Bone marrow (tissue), 2 donors: ENCODE measurements at places on chromosomes 2 and 18.

DNA sequence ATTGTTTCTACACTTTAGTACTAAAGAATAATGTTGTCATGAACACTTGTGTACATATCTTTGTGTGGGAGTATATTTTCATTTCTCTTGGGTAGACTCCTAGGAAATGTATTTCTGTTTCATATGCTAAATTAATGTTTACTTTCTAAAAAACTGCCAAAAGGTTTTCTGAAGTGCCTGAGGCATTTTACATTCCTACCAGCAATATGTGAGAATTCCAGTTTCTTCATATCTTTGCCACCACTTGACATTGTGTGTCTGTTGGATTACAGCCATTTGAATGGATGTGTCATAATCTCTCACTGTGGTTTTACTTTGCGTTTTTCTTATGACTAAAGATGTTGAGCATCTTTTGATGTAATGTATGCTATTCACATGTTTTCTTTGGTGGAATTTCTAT, 428.2 kb upstream of the KCNH7 start:
- no peak for DNase-seq

- DNase-seq, result no peak
These were observed 322.6 kb downstream of the RBM43 start for GRCh38 chr2:150939087-150939486.

GRCh38 chr2:68190991-68191731, 33.5 kb downstream of the PNO1 start:
- DNase-seq, result no peak

- DNase-seq, result peak; percentile 86
These were observed 505.6 kb upstream of the SLC8A1 start for GRCh38 chr2:40957508-40957907.

DNA sequence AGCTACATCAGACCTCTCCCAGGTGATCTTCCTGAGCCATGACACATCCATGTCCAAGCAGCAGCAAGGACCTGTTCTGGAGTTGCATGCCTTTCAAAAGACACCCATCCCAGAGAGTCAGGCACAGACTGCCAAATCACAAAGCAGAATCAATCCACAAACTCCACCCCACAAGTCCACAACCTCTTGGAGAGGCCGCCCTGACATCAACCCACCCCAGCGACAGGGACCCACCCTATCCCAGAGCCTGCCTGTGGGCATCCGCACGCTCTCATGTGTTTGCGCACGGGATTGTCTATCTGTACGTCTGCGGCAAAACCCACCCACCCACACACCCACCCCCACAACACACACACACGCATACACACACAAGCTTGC, 11.9 kb downstream of the SMAD7 start:
- no peak for DNase-seq

- no peak for DNase-seq
These were observed 43.9 kb downstream of the TOGARAM2 start for GRCh38 chr2:29024882-29025430.

DNA sequence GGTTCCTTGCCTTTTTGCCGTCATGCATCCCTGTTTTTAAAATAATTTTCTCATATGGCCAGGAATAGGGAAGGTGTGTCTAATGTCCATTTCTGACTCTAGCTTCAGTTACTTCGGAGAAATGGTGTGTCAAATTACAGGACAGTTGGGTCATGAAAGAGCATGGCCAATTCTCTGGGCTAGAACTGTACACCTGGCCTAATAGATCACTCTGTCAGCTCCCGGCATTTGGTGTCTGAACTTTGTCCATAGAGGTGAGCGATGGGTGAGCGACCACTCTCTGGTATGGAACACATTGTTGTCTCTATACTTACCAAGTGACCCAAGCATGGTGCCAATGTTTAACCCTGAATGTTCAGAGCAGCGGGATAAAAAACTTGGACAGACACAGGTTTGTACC, 38.3 kb upstream of the ASB18 start:
- no peak for DNase-seq

GRCh38 chr18:9742524-9743131, 34.5 kb downstream of the RAB31 start:
- DNase-seq, result no peak

GRCh38 chr2:235746257-235746934, 252.6 kb downstream of the AGAP1 start:
- no peak for DNase-seq

GRCh38 chr2:235579128-235579527, 85.3 kb downstream of the AGAP1 start:
- no peak for DNase-seq

DNA sequence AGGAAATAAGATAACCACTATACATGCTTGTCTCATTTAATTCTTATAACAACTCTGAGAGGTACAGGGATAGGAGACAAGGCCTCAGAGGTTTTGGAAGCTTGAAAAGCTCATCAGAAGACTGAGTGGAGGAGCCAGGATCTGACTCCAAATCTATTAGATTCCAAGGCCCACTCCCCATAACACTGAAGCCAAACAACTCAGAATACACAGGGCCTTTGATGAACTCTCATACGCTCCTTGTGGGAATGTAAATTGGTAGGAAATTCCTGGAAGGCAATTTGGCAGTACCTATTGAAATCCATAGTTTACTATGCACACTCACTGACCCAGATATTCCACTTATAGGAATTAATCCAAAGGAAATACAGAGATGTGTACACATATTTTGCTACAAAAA, 27.9 kb downstream of the WIPF1 start:
- no peak for DNase-seq

- no peak for DNase-seq
These were observed 52.8 kb downstream of the EIF5B start for GRCh38 chr2:99389946-99390345.

DNA sequence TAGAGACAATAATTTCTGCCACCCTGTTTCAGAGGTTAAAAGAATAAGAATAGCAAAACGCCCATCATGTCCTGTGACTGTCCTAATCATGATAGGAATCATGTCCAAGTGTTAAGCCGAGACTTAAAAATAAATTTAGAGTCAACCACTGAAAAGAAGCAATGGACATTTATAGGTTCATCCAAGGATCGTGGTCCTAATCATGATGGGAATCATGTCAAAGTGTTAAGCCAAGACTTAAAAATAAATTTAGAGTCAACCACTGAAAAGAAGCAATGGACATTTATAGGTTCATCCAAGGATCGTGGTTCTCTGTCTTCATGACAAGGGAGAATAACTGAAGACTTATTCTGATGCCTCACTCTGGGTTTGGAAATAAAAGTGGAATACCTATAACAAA, 73.6 kb downstream of the PDE11A start:
- DNase-seq, result no peak

DNA sequence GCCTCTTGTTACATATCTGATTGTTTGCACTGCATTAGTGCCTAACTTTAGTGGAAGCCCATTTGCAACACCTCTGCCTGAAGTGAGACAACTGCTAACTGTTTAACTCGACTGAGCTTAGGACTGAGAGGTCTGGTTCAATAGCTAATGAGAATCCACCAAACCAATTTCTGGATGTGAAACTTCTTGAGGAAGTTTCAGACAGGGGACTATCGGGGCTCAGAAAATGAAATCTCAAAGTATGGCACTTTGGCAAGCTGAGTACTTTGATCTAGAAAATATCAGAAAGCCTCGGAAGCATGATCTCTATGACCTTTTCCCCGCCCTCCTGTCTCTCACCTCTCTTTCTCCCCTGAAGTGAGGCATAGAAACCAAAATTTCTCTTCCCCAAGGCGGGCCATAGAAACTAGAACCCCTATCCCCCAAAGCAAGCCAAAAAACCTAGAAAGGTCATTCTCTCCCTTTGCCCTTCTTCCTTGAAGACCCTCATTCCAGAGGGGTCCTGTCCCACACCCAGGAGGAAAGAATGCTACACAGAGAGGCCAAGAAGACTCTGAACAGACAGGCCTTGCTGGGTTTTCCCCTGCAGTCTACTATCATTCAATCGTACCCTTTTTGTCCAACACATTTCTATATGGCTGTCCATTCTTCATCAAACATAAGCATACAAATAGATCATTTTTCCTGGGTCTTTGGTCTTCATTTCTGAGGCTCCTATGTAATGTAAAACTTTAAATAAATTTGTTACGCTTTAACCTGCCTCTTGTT, 69.6 kb upstream of the CREB1 start:
- no peak for DNase-seq

DNA sequence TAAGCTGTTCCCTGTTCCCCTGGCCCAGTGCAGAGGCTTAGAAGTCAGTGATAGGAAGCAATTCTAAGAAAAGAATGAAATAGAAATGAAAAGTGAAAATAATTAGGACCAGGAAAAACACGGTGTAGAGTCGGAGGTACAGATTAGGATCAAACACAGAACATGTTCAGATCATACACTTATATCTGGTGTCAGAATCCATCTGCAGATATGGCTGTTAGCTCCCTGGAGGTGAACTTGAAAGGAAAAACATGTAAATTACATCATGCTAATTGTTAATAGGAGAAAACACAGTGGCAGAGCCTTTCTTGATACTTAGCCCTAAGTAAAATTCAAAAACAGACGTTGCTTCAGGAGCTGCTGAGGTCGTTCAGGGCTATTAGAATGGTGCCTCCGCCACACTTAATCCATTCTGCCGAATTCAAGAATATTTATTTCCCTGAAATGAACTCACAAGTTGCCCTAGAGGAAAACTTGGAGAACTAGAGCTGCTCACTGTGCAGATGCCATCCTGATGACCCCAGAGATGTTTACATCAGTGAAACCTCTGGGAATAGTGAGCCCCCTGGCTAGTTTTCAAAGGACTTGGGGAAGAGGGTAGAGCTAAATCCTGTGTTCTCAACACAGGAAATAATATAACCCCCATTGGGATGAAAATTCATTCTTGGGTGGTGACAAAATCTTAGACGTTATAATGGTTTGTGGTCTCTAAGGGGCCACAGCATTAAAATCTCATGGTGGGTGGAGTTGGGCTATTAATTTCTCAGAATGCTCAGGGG, 27.5 kb downstream of the LPIN1 start:
- no peak for DNase-seq

DNA sequence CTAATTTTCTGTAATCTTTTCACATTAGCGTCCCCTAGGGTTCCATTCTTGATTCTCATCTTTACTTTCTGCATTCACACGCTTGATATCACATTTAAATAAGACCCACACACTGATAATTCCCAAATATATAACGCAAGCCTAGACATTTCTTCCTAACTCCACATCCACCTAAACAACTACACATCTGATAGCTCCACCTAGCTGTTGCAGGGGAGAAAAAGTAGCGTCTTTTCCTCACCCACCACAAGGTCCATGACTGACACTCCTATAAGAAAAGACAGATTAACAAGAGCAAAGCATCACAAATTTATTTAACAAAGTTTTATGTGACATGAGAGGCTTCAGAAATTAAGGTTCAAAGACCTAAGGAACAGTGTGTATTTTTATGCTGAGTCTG, 862.2 kb upstream of the DDX18 start:
- DNase-seq, result no peak

DNA sequence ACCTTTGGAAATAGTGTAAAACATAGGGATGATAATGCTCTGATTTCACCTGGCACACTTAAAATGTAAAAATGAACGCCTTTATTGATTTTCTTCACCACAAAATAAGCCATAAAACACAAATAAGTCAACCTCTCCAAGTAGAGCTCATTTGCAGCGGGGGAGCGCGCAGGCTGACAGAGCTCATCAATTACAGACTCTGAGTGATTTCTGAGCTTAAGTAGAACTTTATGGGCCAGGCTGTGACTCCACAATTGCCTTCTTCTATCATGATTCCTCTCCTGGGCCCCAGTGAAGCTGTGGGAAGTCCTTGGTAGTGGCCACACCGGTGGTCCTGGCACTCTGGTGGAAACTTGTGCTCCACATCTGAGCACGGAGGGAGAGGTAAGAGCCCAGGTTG, 789.0 kb upstream of the RAB6C start:
- DNase-seq, result no peak

- no peak for DNase-seq
These were observed 61.5 kb upstream of the FAM98A start for GRCh38 chr2:33660416-33661123.

DNA sequence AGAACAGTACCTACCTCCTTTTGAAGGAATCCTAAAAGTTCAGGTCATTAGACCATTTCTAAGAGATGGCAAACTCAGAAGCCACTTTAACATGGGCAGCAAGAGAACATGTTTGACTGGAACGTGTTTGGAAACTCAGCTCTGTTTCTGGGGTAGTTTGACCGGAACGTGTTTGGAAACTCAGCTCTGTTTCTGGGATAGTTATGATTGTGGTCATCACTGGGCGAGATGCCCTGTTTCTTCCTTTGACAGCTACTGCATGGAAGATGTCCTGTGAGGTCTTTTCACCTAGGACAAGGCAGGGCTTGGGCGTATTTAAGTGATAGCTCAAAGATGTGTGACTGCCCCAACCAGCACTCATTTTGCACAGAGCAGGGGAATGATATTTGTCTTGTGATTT, 19.9 kb upstream of the SERPINB13 start:
- no peak for DNase-seq

GRCh38 chr18:32698153-32698552, 74.7 kb downstream of the KLHL14 start:
- no peak for DNase-seq

GRCh38 chr2:72719416-72719815, 106.4 kb downstream of the EXOC6B start:
- DNase-seq, result no peak

DNA sequence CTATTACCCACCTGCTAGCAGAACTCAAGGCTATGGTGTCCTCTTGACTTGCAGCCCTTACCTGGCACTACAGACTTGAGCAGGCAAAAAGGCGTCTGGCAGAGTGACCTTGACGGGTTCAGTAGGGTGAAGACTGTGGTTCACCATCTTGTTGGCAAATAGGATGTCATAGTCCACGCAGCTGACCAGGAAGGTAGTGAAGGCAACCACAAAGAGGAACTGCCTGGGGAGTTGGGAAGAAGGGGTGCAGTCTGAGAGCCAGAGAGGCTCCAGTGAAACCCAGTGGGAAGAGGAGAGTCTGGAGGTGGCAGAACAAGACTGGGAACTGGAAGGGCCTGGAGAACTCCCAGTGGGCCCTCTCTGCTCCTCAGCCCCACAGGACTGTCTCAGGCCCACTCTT, 4.1 kb downstream of the ATG9A start:
- no peak for DNase-seq

DNA sequence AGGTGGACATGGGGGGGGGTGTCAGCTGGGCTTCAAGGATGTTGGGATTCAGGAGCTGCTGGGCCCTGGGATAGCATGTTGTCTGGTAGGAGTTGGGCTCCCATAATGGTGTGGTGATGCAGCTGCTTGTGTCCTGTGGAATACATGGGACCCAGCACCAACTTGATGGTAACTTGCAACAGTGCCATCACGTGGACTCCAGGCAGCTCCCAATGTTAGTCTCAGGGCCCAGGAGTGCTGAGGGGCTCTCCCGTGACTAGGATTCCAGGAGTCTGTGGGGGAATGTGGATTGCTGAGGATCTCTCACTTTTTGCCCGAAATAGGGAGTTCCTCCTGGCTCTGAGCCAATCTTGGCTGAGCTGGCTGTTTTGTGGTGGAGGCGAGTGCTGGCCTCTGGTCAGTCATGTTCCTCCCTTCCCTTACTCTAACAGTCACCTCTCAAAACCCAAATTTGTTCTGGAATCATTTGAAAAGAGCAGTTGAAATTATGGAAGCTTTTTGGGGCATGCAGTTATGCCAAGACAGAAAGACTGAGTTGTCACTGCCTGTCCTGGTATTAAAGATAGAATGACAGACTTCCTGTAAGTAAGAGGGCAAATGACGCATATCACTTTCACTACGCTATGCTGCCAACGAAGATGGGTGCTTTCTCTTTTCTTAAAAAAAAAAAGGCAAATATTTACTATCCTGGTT, 607.1 kb downstream of the ADCYAP1 start:
- DNase-seq, result no peak

- DNase-seq, result no peak
These were observed 206.2 kb downstream of the ARL4C start for GRCh38 chr2:234290671-234291070.

- DNase-seq, result no peak
These were observed 204.6 kb downstream of the TNS1 start for GRCh38 chr2:217798191-217798590.

- DNase-seq, result no peak
These were observed 64.4 kb upstream of the ZNF236 start for GRCh38 chr18:76757925-76758324.
